NCI-H2227 treated with DMSO at 0.1 percent for 48 hours (cell line): ENCODE measurements at places on chromosomes 7 and 10.

- no peak for DNase-seq
Observed at GRCh38 chr7:9013940-9014339, 580.5 kb downstream of the NXPH1 start.

- DNase-seq, result no peak
Observed at GRCh38 chr7:112108981-112109380, 97.2 kb downstream of the DOCK4 start.

- DNase-seq, result no peak
Observed at GRCh38 chr7:30485667-30486066, 7.1 kb upstream of the NOD1 start.

DNA sequence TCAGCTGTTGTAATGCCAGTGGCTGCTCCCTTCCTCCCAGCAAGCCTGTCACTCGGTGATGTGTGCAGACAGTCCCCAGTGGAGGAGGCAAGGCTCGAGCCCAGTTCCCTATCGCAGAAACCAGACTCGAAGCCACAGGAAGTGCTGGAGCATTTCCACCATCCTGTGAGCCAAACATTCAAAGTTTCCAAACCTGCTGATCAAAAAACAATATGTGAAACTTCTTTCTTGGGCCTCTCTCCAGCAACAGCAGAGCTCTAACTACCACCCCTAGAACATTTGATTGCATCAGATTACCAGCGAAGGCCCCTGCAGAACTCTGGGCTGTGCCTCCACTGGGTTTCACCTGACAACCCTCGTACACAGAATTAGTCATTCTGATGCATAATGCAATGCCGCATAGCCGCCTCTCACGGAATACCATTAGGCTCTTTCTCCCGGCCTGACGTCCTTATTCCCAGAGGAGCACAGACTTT is 94.0 kb downstream of the ELMO1 start:
- DNase-seq, result no peak

DNA sequence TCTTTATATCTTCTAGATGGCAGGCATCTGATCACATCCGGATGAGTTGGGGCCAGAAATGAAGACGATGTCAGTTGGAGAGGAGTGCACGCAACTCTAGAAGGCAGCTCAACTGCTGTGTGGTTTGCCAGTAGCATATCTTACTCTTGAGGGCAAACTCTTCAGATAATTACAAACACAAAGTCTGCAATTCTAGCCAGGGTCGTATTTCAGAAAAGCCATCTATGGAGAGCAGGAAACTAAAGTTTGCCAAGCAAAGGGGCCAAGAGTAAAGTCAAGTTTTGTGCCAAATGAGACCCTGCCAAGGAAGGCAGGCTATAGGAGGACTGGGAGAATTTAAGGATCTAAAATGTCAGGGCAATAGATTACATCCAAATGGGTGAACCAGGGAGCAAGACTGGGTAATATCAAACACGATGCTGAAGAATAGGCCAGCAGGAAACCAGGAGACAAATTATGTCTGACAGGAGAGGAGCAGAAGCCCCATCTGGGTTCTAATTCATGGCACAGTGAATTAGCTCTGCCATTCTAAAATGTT is 312.5 kb upstream of the SEMA3C start:
- DNase-seq, result no peak

DNA sequence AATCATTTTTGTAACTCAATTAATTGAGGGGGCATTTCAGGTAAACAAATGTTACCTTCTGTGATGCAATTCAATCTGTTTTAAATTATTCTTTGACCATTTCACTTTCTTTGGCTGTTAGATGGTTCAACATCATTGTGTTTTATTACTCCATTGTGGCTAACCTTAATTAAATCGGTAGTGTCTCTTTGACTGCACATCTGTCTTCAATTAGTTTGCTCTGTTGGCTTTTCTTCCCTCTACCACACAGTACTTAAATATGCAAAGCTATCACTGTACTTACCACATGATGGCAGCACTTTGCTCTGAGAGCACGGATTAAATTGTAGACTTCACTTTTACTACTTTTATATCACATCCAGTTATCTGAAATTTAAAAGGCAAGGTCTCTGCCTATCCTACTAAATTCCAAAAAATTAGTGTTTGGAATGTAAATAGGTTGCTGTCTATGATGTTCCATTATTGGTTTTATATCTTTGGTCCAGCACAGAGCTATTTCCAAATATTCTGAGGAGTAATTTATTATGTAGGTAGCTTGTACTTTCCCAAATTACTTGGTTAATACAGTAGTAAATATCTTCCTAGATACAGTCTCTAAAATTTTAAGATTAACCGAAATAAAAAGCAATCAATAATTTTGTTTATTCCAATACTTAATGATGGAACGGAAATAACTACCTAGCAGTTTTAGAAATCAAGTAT is 352.0 kb downstream of the PCLO start:
- DNase-seq, result peak; percentile 38

GRCh38 chr7:157371296-157371695 is 34.5 kb downstream of the DNAJB6 start:
- no peak for DNase-seq

- no peak for DNase-seq
Observed at GRCh38 chr10:116646502-116646901, 25.7 kb downstream of the PNLIPRP2 start.

- no peak for DNase-seq
Observed at GRCh38 chr10:4835494-4835918, 9.5 kb downstream of the AKR1E2 start.
